Activated CD8-positive, alpha-beta memory T cell treated with anti-CD3 and anti-CD28 coated beads for 1 hour (primary cell): ENCODE measurements at places on chromosomes 7 and 10.

- no peak for DNase-seq
These were observed 21.8 kb upstream of the SMNDC1 start for GRCh38 chr10:110326351-110327032.

- no peak for DNase-seq
These were observed 153.5 kb downstream of the NSUN6 start for GRCh38 chr10:18497806-18498369.

DNA sequence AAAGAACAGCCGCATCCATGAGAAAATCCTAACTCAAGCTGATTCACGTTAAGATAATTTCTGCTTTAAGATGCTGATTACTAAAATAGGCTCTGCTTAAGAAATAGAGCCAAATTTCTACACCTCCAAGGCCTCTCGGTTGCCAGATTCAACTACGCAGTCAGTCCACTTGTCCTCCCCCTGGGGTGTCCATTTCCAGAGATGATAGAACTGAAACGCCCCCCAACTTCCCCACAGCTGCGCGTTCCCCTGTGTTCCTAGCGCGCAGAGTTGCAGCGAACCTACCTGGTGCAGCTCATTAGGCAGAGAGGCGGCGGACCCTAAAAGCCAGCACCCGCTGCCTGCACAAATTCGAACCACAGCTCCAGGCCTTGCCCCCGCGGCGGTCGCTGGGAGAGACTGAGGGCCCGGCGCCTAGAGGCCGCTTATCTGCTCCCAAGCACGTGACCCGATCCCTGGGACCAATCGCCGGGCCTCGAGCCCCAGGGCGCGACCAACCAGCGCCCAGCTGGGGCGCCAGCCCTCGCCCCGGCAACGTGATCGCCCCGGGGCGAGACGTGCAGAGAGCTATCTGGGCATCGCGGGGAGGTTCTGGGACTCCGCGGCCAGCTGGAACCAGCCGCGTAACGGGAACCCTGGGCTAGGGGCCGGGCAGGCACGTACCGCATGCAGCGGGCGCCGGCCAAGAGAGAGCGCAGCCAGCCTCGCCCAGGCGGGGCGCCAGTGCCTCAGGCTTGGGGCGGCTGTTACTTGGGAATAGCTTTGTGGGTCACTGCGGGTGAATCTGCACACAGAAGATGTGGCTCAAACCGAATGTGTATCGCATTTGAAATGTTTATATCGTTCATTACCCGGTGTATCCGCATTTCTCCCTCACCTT lies at the start of gene PPP1R3C:
PPP1R3C (minus strand) TSS at position 401 of the 880 bp plus-strand sequence; CDS start at position 299, 102 bp downstream.
- no peak for DNase-seq

DNA sequence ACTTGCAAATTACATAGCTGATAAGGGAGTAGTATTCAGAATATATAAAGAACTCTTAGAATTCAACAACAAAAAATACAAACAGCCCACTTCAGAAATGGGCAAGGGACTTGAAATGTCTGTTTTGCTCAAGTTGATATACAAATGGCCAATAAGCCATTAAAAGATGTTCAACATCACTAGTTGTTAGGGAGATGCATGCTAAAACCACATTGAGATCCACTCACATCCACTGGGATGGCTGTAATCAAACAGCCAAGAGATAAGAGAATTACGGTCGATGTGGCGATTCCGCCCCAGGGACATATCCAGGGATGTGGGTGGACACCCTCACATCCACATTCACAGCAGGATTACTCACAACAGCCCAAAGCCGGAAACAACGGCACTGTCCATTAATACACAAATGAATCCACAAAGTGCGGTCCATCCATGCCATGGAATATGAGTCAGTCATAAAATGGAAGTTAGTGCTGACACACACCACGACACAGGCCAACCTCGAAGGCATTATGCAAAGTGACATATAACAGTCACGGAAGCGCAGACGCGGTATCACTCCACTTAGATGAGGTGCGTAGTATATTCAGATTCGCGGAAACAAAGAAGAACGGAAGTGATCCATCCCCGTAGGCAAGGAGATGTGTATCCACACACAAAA lies 227.8 kb downstream of the DNAJB6 start:
- no peak for DNase-seq

DNA sequence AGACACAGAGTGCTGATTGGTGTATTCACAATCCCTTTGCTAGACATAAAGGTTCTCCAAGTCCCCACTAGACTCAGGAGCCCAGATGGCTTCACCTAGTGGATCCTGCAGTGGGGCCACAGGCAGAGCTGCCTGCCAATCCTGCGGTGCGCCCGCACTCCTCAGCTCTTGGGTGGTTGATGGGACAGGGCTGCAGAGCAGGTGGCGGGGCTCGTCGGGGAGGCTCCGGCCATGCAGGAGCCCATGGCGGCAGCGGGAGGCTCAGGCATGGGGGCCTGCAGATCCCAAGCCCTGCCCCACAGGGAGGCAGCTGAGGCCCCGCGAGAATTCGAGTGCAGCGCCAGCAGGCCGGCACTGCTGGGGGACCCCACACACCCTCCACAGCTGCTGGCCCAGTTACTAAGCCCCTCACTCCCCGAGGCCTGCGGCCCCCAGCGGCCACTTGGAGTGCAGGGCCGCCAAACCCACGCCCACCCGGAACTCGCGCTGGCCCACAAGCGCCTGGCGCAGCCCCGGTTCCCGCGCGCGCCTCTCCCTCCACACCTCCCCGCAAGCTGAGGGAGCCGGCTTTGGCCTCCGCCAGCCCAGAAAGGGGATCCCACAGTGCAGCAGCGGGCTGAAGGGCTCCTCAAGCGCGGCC lies 7.7 kb upstream of the BET1 start:
- no peak for DNase-seq
